Activated effector memory CD4-positive, alpha-beta T cell treated with anti-CD3 and anti-CD28 coated beads, Interleukin-2, amount 50 U/mL, for 16 hours (primary cell): ENCODE measurements at places on chromosomes 7 and 10.

DNA sequence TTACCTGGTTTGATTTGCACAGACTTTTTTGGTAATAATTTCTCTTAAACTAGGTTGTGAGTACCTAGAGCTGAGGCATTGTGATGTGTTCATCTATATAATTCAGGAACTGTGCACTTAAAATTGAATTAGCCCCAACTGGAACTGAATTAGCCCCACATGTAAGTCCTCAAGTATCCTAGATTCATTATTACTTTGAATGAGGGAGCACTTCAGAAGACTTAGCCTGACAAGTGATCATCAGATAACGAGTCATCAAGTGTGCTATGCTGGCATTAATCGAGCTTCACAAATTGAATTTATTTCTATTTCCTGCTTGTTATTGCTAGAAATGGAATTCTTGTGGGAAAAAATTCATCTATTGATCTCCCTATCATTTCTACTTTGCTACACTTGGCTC lies 323.4 kb upstream of the SEMA3D start:
- no peak for DNase-seq

DNA sequence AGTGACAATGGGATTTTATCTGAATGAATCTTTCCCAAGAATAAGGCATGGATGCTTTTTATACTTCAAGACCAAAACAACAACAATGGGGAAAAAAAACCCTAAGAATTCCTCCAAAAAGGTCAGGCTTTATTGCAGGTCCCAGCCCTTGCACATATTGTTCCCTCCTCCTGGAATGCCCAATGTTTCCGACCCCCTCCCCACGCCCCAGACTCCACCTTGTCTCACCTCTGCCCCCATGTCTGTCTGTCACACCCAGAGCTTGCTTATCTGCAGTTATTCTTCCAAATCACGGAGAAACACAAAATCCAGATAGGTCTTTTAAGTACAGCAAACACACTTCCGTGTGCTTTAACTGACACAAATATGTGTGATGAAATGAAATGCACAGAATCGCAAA lies 43.5 kb downstream of the ELMO1 start:
- no peak for DNase-seq

GRCh38 chr10:71435571-71436267 lies 39.0 kb downstream of the CDH23 start:
- DNase-seq, result no peak

DNA sequence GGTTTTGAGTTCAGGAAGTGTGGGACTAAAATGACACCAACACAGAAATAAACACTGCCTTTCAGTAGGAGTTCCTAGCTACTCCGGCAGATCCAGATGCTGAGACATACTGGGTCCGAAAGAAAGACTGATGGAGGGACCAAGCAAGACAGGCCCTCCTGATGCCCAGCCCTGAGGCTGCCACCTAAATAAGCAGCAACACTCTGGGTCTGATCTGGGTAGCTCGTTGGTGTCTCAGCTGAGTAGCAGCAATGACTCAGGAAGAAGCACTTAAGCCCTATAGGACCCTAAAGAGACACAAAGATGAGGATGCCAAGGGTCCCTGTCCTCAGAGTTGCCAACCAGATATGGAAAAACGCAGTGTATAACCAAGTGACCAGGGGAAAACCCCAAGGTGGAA lies 190.7 kb downstream of the FAM107B start:
- no peak for DNase-seq

GRCh38 chr7:150901160-150902035 lies 49.1 kb downstream of the AOC1 start:
- DNase-seq, result no peak

- DNase-seq, result no peak
Observed at GRCh38 chr10:13973742-13974141, 357.0 kb downstream of the FRMD4A start.
